Stomach (tissue), 19 donors: ENCODE measurements at places on chromosomes 6 and 20. TPM values are rescaled to one million over a fixed set of nuclear protein-coding genes. Genes with fewer than 3 reads are reported as not detected.

DNA sequence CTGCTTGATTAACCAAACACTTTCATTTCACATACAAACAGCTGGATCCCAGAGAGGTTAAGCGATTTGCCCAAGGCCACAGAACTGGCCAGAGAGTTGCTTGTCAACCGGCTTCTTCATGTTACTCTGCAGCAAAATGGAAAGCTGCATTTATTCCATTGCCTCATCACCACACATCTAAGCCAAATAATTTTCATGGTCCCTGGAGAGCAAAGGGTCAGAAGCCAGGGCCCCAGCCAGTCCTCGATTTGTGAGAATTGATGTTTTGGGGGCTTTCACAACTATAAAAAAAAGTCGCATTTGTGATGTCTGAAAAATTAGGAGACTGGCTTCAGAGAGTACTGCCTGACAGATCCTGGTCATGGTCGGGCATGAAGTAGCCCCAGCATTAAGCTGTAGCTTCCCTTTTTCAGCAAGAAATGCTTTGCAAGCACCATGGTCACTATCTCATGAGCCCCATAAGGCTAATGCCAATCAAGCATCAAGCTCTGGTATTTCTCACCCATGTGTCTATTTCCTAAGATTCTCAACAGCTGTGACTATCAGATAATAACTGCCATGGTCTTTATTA, 95.8 kb downstream of the BANF2 start:
- no peaks in the 10 kb centered on the region for H3K27me3 ChIP-seq
- no peaks in the 10 kb centered on the region for H3K36me3 ChIP-seq
- H3K4me1 ChIP-seq, result peaks cover 36% of the 10 kb centered on the region

GRCh38 chr6:135311446-135312200, 130.5 kb downstream of the MYB start:
- no peaks in the 10 kb centered on the region for H3K27me3 ChIP-seq
- no peak for DNase-seq
- no peak overlapping the region for H3K4me3 ChIP-seq
- no peaks in the 10 kb centered on the region for H3K4me1 ChIP-seq

DNA sequence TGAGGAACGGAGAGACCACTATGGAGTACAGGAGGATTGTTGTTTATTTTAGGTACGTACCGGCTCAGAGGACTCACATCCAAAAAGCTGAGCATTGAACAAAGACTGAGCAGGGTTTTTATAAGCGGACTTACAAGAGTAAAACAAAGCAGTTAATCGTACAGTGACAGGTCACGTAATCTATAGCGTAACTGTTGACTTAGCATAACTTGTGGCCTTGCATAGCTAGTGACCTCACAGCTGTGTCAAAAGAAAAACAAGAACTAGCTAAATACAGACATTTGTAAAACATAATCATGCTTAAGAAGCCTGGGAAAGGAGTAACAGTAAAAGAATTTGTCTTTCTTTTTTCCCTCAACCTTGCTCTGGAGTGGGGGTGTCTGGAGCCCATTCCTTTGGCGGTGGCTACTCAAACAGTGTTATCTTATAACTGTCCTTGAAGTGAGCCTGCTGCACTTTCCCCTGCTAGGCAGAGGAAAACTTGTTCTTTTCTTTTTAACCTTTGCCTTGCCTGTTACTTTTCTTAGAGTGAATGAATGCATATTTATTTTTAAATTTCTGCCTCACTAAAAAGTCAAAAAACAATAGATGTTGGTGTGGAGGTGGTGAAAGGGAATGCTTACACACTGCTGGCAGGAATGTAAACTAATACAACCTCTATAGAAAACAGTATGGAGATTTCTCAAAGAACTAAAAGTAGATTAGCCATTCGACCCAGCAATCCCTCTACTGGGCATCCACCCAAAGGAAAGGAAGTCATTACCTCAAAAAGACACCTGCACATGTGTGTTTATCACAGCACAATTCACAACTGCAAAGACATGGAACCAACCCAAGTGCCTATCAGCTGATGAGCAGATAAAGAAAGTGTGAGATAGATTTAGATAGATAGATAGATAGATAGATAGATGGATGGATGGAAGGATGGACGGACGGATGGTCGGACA, 109.0 kb downstream of the TAF4 start:
- no peak for DNase-seq
- H3K36me3 ChIP-seq, result no peaks in the 10 kb centered on the region
- H3K27ac ChIP-seq, result no peak overlapping the region
- peaks cover 8% of the 10 kb centered on the region for H3K4me1 ChIP-seq
- H3K4me3 ChIP-seq, result no peak overlapping the region

GRCh38 chr20:16864069-16864468, 115.9 kb downstream of the OTOR start:
- no peaks in the 10 kb centered on the region for H3K36me3 ChIP-seq
- no peak overlapping the region for H3K4me3 ChIP-seq
- DNase-seq, result no peak
- no peaks in the 10 kb centered on the region for H3K27me3 ChIP-seq
- no peak overlapping the region for H3K27ac ChIP-seq

SLC39A7 gene
- total RNA-seq, result 9.3 TPM

GRCh38 chr6:94468830-94469229, 1049.5 kb upstream of the EPHA7 start:
- H3K4me3 ChIP-seq, result no peak overlapping the region
- no peak overlapping the region for H3K27ac ChIP-seq
- no peak for DNase-seq
- H3K4me1 ChIP-seq, result no peaks in the 10 kb centered on the region

LRRC73 gene
- total RNA-seq, result not detected

EDN3 gene
- 20.0 TPM for total RNA-seq
